Activated CD8-positive, alpha-beta T cell treated with anti-CD3 and anti-CD28 coated beads, Interleukin-2, amount 10 ng/mL, durations not matched to agents 7 days and 5 days (primary cell): ENCODE measurements at places on chromosomes 4 and X.

DNA sequence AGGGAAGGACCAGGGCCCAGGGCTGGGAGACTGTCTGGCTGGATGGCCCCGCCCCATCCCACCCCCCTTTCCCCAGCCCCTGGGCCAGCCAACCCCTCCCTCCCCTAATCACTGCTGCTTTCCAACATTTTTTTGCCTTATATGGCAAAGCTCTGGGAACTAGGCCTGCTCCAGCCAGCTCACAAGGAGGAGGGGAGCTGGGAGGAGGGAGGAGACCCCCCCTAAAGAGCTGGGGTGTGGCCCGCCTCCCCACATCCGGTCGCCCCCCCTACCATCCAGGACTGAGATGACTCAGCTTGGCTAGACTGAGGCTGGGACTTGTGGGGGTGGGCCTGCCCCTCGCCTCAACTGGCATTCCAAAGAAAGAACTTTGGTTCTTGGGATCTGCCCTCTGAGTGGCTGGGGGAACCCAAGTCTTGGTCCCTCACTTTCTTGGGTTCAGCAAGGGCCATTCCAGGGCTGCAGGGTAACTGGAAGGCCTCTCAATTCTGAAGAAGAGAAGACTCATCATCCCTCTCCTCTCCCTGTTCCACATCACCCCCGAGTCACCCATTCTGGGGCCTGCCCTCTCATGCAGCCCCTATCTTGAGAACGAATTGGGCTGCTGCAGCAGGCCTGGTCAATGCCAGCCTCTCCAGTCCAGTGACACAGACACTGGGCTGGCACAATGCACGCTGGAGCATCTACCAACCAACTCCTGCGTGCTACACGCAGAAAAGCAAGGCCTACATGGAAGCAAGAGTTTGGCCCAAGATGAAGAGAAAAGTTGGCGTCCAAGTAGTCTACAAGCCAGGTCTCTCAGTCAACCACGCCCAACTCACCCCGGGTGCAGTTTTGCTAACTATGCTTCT lies 4.8 kb downstream of the FLNA start:
- DNase-seq: peak; percentile 82

DNA sequence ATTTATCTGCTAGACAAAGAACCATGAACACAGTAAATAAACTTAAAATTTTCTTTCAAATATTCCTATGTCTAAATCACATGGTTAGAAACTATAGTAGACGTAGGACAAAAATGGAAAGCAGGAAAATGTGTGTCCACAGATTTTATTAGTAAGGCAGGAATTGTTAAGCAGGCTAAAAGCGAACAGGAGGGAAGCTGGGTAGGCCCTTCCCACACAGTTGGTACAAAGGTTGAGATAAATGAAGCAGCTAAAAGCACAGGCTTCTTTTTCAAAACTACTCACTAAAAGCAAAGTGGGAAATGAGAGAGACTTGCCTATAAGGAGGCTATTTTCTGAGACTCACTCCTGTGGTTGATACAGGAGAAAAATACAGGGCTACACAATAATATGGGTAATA lies 108.1 kb upstream of the PABPC4L start:
- DNase-seq: no peak

DNA sequence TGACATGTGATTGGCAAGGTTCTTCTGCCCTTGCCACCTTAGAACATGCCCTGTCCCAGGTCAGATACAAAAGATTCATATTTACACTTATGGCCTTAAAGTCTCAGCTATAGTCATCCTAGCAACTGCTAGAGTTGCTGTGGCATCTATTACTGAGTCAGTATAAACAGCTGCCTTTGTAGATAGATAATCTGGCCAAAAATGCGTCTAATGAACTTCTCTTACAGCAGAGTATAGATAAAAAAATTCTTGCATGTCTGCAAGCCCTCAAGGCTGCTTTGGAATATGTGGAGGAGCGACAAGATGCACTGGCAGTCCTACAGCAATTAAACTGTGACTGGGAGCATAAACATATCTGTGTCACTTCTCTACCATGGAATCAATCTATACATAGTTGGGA lies 1209.7 kb upstream of the PABPC4L start:
- DNase-seq: no peak

DNA sequence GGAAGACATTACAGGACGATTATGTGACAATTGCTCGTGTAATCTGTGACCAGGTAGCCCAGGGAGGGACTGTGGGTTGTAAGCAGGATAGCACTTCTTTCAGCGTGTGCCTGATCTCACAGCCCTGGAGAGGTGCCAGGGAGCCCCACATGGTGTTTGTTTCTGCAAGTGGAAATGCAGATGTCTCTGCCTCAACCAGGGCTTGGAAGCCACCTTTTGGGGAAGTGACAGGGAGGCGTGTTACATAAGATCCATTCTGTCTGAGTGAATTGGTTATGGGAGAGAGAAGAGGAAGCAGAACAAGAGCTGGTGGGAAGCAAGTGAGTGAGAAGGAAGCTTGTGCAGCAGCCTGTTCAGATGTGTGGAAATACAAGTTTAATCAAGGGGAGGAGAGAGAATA lies 104.5 kb upstream of the GATB start:
- no peak for DNase-seq

DNA sequence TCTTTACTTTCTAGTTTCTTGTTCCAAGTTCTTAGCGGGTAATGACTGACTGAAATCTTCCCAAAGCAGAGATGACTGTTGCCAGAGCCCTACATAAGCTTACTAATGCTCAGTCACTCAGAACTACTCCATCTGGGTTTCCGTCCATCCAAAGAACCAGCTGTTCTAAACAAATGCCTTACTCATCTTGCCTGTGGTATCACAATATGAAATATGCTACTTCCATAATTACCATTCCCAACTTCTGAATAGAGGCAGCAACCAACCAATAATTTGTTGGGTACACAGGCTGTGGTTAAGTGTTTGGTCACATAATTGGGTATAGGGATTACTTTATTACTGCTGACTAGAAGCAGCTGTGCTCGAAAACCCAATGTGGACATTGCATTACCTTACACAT lies 930.2 kb upstream of the DIAPH2 start:
- DNase-seq: no peak

DNA sequence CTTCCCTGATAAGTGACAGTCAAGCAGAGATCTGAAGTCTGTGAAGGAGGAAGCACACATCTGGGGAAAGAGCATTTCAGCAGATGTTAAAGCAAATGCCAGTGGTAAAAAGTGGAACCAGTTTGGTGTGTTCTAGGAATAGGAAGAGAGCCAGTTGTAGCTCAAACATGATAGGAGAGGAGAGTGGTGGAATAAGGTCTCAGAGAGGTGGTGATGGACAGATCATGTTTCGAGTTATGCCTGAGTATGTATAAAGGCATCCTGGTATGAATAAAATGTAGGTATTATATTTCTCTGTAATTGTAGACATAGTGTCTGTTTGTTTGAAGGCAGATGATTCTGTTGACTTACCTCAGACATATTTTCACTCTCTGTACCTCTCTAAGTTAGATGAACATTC lies 89.1 kb downstream of the LARP7 start:
- no peak for DNase-seq

DNA sequence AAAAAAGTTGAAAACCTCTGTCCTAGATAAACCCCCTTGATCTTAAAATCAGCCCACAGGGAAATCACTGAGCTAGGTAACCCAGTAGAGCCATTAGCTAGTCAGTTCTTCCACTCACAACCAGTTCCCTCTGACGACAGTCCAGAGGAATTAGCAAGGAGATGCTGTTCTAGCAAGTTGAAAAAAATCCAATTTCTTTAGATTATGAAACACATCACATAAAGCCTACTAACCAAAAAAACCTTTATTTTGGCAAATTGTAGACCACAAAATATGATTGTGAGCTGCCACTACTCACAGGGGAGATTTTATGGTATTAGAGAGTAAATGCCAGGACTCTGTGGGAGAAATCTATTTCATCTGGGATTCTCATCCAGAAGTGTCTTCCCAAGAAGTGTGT lies 22.6 kb downstream of the ADAMTS3 start:
- no peak for DNase-seq

- no peak for DNase-seq
Measured at GRCh38 chrX:149531599-149531998, 9.2 kb upstream of the EOLA1 start.

GRCh38 chr4:188433741-188434315 lies 294.6 kb downstream of the TRIML1 start:
- no peak for DNase-seq

- no peak for DNase-seq
Measured at GRCh38 chr4:159006202-159006601, 96.7 kb upstream of the RAPGEF2 start.

DNA sequence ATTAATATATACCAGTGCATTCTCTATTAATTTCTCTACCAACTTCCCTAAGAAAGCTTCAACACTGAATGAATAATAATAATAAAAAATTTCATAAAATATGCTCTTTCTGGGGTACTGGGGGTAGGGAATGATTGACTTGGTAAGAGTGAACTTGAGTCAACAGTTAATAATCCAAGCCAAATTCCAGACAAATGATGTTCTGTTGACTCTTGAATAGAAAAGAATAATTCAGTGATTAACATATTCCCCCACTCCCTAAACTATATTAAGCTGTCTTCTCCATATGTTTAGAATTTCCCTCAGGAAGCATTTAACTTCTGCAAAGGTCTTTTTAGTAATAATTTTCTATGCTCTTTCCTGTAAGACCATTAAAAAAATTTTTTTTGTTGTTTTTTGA lies 12.3 kb downstream of the PGRMC2 start:
- no peak for DNase-seq

- DNase-seq: no peak
Measured at GRCh38 chr4:122895336-122895995, 26.9 kb downstream of the NUDT6 start.

- no peak for DNase-seq
Measured at GRCh38 chr4:157977086-157977485, 195.7 kb downstream of the GASK1B start.

DNA sequence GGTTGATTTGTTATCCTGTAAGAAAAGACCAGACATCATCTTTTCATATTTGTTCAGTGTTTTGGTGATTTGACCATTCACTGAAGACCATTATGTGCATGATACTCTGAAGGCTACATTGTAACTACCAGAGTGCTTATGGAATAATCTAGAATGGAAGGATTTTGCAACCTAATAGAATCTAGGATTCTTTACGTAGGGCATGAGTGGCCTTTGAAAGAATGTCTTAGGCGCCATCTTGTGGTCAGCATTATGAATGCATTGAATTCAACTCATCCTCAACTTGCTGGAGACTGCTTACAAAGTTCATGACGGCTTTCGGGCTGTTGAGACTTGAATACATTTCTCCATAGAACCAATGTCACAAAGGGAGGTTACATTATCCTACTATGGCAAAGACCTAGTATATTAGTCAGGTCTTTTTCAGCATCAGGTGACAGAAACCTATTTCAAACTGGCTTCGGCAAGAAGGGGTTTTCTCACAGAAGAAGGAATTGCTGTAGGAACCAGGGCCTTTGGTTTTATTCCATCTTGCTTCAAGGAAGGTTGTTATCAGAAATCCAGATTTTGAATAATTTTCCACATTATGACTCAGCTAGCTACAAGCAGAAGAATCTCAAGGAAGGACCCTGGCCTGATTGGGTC lies 104.1 kb downstream of the GPAT3 start:
- peak; percentile 73 for DNase-seq

DNA sequence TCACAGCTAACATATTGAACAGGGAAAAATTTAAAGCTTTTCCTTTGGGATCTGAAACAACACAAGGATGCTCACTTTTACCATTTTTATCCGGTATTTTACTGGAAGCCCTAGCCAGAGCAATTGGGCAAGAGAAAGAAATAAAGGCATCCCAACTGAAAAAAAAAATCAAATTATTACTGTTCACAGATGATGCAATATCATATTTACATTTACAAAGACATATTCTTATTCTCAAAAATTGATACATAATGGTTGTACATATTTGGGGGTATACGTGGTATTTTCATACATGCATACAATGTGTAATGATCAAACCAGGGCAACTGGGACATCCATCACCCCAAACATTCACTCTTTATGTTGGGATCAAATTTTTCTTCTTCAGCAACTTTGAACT lies 337.0 kb upstream of the SLC7A11 start:
- DNase-seq: no peak

DNA sequence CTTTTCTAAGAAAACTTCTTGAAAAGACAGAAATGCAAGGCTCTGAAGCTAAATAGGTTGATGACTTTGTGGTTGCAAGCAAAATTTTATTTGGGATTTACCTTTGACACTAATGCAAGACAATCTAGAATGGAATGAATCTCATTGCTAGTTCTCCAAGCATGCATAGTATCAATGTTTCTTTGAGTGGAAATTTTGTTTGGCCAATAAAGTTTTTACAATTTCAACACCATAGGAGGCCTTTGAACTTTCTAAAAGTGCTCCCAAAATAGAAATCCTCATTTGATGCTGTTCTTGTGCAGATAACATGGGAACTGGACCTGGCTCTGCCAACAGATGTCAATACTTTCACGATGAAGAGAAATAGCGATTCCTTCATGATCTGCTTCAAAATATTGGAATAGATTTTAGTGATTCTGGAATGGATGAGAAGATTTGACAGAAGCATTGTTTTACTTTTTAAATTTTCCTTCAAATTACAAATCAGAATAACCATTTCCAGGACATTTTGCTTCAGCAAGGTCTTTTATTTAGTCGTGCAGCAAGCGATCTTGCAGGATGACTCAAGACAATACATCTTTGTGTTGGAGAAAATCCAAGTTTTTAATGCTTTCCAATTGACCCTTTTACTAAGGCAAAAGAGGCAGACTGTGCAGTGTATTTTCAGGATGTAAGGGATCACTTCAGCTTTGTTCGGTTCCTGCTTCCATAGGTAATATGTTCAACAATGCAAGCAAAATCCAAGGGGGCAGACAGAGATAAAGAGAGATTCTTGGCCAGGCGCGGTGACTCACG lies 51.7 kb upstream of the OTUD4 start:
- DNase-seq: no peak
